ENCODE measurements at places on chromosomes 1 and 21. TPM values are rescaled to one million over a fixed set of nuclear protein-coding genes. Genes with fewer than 3 reads are reported as not detected.

GRCh38 chr1:47842228-47842919 is 154.8 kb downstream of the TRABD2B start:
- DNase-seq = no peak

DNA sequence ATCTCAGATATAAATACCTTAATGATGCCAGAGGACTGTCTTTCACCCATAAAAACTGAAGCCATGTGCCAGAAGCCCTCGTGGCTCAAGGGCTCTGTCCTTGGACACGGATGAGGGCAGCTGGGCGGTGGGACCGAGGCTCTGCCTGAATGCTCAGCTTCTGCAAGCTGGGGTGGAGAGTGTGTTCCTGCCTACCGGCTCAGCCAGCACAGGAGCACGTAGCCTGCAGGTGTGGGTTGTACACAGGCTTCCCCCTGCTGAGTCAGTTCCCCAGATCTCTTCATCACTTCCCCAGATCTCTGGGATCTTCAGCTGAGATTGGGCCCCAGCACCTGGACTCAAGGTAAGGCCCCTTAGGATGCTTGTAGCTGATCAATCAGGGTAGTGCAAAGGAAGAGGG is 15.4 kb downstream of the KCNJ15 start:
- DNase-seq = no peak

- peak; percentile 43 for DNase-seq
Measured at GRCh38 chr21:45421071-45421845, 16.3 kb downstream of the COL18A1 start.

The AMPD1 gene
- 0.10 TPM for total RNA-seq

DNA sequence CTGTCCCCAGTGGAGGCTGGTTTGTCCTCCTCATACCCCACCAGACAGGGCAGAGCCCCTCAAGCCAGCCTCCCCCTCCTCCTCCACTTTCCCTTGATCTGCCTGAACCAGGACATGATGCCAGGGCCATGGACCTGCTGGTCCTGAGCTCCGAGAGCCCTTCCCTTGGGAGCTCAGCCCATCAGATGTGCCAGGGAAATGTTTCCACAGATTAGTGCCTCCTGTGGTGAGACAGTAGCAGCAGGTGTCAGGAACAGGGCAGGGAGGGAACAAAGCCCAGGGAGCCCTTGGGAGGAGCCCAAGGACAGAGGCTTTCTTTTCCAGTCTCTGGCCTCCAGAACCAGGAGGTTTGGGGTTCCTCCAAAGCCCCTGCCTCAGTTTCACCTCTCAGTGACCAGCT is 14.6 kb upstream of the SLC41A1 start:
- DNase-seq = no peak

GRCh38 chr1:185068341-185068740 is 23.0 kb downstream of the RNF2 start:
- DNase-seq = no peak

GRCh38 chr1:25118546-25118945 is 113.8 kb downstream of the SYF2 start:
- no peak for DNase-seq

GRCh38 chr1:217897100-217897499 is 266.0 kb downstream of the SPATA17 start:
- DNase-seq = no peak

GRCh38 chr21:26227130-26227529 is 56.6 kb upstream of the APP start:
- no peak for DNase-seq

The CGN gene
- 0.92 TPM for total RNA-seq

GRCh38 chr1:175935166-175935565 is 191.8 kb upstream of the TNR start:
- DNase-seq = no peak

The CAMK1G gene
- not detected for total RNA-seq

DNA sequence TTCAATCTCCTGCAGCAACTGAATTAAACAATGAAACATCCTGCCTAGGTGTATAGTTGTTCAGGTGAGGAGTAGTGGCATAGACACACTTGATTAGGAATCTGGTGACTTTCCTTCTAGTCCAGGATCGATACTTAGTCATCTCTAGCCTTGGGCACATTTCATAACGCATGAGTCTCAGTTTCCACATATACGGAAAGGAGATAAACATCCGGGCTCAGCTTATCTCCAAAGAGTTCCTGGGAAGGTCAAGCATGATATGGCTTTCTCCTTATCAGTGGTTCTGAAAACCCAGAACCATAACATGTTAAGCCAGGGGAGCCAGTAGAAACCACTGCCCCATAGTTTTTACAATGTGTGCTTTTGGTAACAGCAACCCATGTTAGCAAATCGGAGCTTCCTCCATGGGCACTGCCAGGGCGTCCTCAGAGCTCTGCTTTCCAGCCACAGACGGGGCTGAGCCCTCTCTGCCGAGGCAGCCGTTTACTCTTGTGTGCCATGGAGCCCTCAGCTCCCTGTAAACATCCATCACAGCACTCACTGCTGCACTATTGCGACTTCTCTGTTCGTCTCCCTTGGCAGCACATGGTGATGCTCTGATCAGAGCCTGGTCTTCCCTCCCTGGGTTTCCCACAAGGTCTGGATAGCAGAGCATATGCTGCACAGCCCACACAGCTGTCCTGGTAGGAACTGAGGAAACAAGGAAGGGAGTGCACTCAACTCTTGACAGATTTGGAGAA is 34.6 kb downstream of the RUNX1 start:
- DNase-seq = no peak

The ADAMTS4 gene
- 7.2 TPM for total RNA-seq

DNA sequence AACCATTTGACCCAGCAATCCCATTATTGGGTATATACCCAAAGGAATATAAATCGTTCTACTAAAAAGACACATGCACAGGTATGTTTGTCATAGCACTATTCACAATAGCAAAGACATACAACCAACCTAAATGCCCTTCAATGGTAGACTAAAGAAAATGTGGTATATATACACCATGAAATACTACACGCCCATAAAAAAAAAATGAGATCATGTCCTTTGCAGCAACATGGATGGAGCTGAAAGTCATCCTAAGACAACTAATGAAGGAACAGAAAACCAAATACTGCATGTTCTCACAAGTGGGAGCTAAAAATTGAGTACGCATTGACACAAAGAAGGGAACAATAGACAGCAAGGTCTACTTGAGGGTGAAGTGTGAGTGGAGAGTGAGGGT is 72.0 kb downstream of the EIF4G3 start:
- no peak for DNase-seq

DNA sequence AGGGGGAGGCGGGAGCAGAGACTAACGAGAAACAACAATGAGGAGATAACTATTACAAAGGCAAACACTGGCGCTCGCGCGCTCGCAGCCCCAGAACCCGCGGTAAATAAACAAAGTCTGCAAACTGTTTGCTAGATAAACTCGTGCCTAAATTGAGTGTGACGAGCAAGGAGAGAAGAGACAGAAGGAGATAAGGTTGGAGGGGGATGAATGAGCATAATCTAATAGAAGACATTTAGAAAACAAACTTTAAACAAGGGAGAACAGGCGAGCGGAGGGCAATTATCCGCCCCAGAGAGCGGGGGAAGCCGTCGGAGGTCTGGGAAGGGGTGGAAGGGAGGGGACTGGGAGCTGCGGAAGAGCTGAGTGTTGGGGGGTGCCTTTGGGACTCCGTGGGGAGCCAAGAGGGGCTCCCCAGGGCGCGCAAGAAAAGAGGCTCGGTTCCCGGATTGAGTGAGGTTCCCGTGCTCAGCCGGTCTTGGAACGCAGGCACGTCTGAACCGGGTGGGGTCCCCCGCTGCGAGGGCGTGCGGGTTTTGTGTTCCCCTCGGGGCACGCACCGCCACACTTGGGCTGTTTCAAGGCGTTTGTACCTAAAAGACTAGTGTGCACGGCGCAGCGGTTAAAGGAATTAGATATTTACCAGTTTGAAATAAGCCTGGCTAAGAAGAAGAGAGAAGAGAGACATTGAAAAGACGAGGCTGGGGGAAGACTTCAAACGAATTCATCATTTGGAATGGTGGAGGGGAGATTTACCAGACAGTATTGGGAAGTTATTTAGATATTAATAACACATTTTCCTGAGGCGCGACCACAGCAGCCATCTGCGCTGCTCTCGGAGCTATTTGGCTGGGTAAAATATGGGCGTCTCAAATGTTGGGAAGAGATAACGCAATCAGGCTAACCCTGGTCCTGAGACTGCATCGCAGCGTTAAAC is 10.6 kb downstream of the PAX7 start:
- no peak for DNase-seq

The HCRTR1 gene
- total RNA-seq = 0.67 TPM

DNA sequence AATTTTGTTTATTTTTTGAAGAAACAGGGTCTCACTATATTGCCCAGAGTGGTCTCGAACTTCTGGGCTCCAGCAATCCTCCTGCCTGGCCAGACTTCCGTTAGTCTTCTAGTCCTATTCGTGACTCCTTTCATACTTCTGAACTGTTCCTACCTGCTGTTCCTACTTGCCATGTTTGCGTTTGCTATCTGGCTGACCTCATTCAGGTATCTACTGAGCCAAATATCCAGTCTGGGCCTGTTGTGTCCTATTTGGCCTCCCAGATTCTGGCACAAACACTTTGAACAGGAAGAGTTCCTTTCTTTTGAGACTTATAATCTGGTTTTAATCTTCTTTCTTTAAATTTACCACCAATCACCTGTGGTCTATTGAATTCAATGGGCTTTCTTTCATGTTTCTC is 6.9 kb upstream of the NR1I3 start:
- no peak for DNase-seq

DNA sequence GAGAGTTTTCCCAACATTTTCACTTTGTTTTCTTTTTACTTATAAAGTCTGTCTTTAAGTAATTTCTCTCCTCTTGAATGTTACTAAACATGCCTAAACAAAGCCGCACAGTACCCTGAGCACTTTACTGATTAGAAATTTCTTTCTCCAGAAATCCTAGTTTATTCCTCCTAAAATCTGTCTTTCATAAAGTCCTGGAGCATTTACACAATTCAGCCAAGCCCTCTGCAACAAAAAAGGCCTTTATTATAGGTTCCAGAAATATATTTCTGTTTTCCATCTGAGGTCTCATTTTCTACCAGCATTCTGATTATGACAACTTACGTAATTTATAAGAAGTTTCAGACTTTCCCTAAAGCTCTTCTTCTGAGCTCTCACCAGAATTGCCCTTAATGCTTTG is 549.5 kb upstream of the OLFM3 start:
- no peak for DNase-seq

GRCh38 chr1:30696831-30697230 is 26.6 kb downstream of the MATN1 start:
- no peak for DNase-seq

- no peak for DNase-seq
Measured at GRCh38 chr1:70331962-70332361, 22.6 kb downstream of the ANKRD13C start.

GRCh38 chr1:16146279-16147155 is 9.4 kb downstream of the EPHA2 start:
- peak; percentile 84 for DNase-seq

GRCh38 chr1:162361349-162361748 is 15.3 kb downstream of the SPATA46 start:
- DNase-seq = no peak

The RBP7 gene
- 31.9 TPM for total RNA-seq

GRCh38 chr1:93129507-93130099 is 50.5 kb downstream of the MTF2 start:
- DNase-seq = no peak

GRCh38 chr1:54834007-54834541 is 33.0 kb upstream of the TTC22 start:
- DNase-seq = no peak

The CNTN2 gene
- 0.64 TPM for total RNA-seq

GRCh38 chr1:57327946-57328345 is 95.9 kb downstream of the DAB1 start:
- no peak for DNase-seq

GRCh38 chr21:44516828-44517174 is 23.2 kb downstream of the KRTAP10-1 start:
- DNase-seq = no peak

DNA sequence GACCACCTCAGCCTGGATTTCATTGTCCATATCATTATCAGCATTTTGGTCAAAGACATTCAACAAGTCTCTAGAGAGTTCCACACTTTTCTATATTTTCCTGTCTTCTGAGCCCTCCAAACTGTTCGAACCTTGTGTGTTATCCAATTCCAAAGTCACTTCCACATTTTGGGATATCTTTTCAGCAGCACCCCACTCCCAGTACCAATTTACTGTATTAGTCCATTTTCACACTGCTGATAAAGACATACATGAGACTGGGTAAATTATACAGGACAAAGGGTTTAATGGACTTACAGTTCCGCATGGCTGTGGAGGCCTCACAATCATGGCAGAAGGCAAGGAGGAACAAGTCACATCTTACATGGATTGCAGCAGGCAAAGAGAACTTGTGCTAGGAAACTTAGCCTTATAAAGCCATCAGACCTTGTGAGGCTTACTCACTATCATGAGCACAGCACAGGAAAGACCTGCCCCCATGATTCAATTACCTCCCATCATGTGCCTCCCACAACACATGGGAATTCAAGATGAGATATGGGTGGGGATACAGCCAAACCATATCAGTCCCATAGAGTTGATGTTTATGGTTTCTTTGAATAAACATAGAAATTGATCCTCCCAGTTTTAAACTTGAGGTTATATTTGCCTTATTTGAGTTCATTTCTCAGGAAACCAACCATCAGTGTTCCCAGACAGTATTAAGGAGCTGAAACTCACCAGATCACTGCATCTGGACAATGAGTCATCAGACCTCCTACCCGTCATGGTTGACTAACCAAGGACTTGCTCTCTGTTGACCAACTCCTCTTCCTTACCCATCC is 322.7 kb upstream of the DUSP10 start:
- DNase-seq = no peak

- no peak for DNase-seq
Measured at GRCh38 chr1:222654849-222655248, 37.0 kb downstream of the MIA3 start.

DNA sequence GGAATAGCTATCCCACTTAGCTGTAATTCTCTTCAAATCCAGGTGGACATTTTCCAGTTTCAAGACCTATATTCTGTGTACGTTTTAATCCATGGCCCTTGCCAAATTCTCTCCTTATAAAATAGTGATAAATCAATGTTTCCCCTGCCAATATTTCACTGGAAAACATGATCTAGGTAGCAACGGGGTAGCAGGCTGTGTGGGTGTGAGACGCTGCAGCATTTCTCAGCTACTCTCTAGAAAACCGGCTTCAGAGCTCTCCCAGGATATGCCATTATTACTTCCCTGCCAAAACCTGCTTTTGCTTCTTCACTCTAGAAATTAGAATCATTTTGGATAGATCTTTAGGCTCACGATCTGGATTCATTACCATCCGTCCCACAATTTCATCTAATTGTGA is 82.1 kb upstream of the SIPA1L2 start:
- no peak for DNase-seq

DNA sequence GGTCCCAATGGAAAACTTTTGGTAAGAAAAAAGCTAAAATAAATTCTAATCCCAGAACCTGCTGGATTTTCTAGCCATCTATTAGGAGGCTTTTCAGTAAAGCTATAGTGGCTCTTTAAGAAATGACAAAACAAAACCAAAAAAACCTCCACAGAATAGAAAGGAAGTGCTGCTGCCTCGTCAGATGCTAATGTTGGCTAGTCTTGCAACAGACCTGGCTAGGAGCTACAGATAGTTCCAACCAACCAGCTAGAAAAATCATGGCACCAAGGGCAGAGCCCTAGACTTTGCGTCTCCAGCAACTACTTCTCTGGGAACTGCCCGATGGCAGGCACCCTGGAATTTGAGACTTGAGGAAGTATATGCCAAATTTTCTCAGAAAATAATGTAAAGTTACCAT is 7.6 kb downstream of the CD101 start:
- no peak for DNase-seq

Measured in left ventricle myocardium superior (tissue), 1 donor.